ENCODE measurements at places on chromosomes 6 and 20.

GRCh38 chr6:45433533-45434380 is 56.0 kb upstream of the SUPT3H start:
- no peak for DNase-seq

DNA sequence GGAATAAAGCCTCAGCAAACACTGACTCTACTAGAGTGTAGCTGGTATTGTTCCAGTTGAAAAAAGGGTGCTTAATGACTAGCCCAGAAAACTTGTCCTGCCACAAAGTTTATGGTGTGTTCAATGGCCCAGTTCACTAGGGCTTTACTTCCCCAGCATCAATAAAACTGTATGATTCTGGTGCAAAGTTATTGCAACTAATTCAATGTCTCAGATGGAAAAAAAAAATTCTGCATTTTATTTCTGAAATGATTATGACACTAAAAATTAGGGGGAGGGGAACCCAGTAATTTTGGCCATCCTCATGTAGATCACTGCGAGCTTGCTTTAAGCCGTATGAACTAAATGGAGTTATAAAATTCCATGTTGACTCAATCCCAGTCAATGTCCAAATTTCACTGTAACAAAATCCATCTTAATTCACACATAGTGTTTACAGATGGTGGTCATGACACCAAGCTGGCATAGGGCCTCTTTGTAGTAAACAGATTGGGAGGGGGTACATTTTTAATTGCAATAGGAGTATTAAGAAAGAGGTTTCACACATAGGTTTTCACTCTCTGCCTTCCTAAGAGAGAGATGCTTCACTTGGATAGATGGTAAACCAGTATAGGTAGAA is 41.2 kb downstream of the PTPRK start:
- DNase-seq, result no peak

DNA sequence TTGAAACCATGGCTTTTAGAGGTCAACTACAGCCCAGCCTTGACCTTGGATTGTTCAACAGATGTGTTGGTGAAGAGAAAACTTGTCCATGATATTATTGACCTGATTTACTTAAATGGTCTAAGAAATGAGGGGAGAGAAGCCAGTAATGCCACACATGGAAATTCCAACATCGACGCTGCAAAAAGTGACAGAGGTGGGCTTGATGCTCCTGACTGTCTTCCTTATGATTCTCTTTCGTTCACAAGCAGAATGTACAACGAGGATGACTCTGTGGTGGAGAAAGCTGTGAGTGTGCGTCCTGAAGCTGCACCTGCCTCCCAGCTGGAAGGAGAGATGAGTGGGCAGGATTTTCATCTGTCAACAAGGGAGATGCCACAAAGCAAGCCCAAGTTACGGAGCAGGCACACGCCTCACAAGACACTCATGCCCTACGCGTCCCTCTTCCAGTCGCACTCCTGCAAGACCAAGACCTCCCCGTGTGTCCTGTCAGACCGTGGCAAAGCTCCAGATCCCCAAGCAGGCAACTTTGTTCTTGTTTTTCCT is 16.2 kb downstream of the TTLL2 start:
- no peak for DNase-seq

DNA sequence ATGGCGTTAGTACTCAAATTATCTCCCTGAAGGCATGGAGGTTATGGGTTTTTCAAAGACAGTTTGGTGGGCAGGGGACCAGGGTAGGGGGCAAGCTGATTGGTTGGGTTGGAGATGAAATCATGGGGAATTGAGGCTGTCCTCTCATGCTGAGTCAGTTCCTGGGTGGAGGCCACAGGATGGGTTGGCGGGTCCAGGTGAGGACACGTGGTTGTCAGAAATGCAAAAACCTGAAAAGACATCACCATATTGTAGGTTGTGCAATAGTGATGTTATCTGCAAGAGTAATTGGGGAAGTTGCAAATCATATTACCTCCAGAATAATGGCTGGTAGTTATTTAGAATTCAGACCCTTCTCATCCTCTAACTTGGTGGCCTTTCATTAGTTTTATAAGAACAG is 30.1 kb downstream of the GPX6 start:
- no peak for DNase-seq

DNA sequence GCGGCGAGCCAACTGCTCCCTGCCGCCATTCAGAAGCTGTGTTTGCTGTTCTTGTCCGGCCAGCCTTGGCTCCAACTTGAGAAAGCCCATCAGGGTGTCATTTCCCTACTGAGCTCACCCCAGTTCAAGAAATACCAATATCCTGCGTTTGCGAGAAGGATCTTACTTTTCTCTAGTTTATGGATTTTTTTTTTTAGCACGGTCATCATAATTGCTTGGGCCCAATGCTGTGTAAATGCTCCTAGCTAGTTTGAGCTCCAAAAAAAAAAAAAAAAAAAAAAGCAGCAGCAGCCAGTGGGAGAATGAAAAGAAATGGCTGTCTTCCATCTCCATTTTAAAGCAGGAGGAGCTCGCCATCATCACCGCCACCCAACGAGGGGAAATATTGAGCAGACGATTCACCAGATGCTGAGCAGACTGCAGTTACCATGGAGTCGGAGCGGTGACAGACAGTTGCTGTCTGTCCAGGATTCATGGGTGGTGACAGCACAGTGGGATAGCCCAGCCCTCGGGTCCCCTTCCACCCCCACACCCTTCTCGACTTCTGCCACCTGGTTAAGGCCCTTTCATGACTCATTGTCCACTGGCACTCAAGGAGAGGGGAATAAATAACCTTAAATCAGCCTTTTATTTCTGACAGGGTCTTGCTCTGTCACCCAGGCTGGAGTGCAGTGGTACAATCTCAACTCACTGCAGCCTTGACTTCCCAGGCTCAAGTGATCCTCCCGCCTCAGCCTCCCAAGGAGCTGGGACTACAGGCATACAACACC is 132.4 kb upstream of the SNX9 start:
- DNase-seq, result no peak

GRCh38 chr6:47084610-47085009 is 42.5 kb upstream of the ADGRF1 start:
- no peak for DNase-seq

DNA sequence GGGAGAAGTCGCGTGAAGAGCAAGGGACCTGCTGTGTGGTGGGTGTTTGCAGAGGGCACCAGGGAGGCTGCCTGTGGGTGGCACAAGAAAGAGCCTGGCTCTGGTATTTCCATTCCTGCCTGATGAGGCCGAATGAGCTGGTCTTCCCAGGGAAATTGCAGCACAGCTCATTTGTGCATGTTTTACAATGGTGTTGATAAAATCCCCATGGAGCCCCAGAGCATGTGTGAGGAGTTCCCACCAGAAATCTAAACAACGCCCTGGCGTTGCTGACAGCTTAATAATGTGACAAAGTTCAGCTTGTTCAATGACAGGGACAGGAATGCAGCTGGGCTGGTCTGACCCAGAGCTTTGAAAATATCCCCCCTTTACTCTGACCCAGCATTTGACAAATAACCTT is 135.5 kb downstream of the CLIC5 start:
- no peak for DNase-seq

GRCh38 chr6:113855500-113856374 is 1.4 kb upstream of the MARCKS start:
- no peak for DNase-seq

DNA sequence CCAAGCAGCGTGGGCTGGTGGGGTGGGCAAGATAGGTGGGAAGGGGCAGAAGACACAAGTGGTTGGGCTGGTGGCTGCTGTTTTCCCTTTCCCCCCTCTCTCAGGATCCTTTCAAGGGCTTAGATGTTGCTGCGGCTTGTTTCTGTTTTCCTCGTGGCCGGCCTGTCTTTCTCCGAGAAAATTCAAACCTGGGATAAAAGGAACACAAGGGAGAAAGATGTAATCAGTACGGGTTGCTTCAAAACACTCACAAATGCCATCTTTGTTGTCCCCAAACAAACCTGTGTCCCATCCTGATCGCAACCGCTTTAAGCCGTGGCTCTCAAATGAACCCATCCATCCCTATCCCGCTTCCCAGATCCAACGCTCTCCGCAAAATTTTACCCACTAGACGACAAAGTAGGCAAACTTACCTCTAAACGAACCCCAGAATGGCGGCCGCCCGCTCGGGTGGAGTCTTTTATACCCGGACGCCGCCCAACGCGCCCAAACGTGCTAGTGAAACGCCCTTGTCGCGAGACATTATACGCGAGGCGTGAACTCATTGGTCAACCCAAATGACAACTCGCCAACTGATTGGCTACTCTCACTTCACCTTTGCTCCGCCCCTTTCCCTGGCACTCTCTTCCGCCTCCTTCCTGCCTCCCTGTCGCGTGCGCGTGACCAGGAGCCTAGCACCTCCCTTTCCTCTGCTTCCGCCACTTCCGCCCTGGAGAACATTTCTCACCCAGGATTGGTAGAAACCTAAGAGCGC is at the start of gene PPP1R10:
Gene PPP1R10 (minus strand): TSS at position 433 of the 754 bp plus-strand sequence. CDS start 7,299 bp downstream, outside the sequence.
- DNase-seq, result peak; percentile 95

DNA sequence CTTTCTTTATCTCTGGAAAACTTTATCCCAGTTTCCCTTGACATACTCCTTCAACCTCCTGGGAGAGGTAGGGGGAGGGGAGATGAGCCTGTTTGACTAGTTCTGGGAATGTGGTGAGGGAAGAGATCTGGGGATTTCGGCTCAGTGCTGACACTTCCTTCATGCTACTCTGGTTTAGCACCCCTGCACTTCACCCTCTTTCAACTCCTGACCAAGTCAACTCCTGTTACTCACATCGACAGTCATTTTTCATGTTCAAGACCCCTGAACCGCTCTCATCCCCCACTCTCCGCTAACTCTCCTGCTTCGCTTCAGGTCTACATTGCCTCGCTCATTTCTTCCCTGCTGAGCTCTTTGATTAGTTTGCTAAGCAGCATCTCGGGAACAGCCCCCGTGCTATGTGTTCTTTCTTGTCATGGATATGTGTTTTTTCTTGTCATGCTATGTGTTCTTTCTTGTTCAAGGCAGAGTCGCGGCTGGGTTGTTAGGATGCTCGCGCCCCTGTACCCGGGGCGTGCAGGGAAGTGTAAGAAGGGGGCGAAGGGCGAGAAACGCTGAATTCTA is 16.6 kb upstream of the TRIM27 start:
- peak; percentile 38 for DNase-seq

DNA sequence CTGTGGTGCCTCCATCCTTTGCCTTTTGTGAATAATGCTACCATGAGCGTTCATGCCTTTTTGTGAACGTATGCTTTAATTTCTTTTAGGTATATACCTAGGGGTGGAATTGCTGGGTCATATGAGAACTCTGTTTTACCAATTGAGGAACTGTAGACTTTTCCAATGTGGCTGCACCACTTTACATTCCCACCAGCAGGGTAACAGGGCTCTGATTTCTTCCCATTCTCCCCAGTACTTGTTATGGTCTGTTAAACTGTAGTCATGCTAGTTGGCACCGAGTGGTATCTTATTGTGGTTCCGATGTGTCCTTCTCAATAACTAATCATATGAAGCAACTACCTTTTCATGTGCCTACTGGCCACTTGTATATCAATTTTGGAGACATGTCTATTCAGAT is 312.1 kb downstream of the GMDS start:
- DNase-seq, result no peak

DNA sequence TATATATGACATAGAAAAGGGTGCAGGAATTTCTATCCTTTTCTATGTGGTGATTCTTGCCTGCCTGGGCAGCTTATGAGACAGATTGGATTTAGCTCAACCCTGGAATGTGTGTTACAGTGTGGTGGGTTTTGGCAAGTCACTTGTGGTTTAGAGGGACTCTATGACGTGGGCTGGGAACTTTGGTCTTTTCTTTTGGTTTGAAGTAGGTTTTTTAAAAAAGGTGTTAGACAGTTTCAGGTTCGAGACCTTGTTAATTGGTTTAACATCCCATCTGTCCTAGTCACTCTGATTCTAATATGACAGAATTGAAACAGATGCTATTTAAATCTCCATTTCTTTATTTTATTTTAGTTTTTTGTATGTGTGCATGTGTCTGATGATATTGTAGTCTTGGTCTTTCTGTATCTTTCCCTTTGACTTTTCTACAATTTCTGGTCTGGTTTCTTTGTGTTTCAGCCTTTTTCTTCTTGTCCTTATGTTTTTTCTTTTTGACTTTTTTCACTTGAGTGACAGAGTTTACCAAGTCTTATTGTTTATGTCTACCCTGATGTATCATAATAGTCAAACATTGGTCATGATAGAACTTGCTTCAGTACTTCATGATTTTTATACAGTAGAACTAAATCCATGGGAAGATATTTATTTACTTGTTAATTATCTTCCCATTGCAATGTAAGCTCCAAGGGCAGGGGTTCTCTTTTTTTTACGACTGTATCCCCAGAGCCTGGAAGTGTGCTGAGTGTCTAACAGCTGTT is 174.3 kb downstream of the CDKAL1 start:
- DNase-seq, result no peak

GRCh38 chr6:150767571-150768018 is 97.9 kb upstream of the MTHFD1L start:
- DNase-seq, result no peak

- no peak for DNase-seq
These were observed 11.3 kb downstream of the CST7 start for GRCh38 chr20:24960302-24960801.

DNA sequence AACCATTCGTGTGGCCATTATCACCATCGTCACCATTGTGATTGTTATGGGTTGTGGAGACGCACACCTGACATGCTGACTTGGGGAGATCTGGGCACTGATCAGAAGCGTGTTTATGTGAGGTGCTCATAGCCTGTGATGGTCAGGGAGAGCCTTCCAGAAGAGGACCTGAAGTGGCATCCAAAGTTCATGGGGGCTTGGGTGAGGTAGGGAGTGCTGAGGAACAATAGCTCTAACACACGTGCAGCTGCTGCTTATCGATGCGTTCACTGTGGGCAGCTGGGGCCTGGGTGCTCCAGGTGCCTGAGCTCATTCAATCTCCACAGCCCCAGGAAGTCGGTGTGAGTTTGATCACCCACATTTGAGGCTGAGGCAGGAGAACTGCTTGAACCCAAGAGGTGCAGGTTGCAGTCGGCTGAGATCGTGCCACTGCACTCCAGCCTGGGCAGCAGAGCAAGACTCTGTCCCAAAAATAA is 227.3 kb downstream of the PREX1 start:
- DNase-seq, result no peak

- DNase-seq, result no peak
These were observed 70.7 kb downstream of the MYB start for GRCh38 chr6:135251498-135252441.

- DNase-seq, result no peak
These were observed 31.2 kb upstream of the HBS1L start for GRCh38 chr6:135085700-135086413.

DNA sequence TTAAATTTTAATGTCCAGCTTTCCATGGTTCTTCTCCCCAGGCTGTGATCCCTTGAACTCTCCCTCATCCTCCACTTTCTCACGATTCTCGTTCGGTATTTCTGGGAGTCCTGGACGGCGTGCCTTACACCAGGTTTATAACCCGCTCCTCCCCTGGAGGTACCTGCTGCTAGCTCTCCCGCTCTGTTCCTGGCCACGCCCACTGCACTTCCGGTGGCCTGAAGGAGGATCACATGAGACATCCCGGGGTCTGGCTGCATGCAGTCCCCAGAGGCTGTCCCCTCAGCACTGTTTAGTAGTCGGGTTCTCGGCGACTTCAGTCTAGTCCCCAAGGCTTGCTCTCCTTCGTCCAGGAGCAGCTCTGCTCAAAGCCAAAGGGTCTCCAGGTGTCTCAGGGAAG is 28.4 kb upstream of the GCLC start:
- no peak for DNase-seq

DNA sequence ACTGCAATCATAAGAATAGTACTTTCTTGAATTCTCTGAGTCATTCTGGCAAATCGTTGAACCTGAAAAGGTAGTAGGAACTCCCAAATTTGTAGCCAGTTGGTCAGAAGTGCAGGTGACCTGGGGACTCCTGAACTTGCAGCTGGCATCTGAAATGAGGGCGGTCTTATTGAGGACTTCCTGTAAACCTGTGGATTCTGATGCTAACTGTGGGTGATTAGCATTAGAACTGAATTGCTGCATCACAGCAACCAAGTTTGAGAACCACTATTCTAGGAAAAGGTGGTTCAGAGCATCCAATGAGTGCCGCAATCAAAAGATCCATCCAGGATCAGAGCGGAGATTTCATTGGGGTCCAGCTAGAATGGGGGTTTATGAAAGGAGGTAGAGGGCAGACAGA is 50.2 kb upstream of the UTRN start:
- no peak for DNase-seq
